ENCODE measurements at places on chromosomes 13 and 19.

DNA sequence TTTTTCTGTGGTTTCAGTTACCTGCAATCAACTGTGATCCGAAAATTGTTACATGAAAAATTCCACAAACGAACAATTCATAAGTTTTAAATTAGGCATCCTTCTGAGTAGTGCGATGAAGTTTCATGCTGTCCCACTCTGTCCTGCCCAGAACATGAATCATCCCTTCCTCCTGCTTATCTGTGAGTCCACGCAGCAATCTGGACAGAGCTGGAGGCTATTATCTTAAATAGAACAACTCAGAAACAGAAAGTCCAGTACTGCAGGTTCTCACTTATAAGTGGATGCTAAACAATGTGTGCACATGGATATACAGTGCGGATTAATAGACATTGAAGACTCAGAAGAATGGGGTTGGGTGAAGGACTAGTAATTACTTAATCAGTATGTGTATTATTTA lies 583.7 kb upstream of the SPRY2 start:
- no peak for DNase-seq

- DNase-seq: no peak
Measured at GRCh38 chr19:5153601-5154128, 184.8 kb downstream of the KDM4B start.

DNA sequence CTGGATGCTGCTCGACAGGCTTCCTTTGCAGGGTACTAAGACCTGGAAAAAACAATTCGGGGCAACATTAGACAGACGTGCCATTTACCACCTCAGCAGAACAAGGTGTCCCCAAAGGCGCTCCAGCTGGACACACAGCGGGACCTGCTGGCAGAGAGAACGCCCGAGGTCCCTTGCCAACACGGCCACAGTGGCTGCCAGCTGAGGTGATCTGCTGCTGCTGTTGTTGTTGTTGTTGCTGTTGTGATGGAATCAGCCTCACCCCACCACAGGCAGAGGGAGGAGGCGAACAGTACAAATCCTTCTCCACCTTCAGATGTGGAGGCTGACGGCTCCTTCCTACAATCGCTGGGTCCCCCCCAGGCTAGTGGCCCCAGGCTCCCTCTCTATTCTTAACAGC lies 25.2 kb downstream of the ANKRD27 start:
- peak; percentile 4 for DNase-seq

DNA sequence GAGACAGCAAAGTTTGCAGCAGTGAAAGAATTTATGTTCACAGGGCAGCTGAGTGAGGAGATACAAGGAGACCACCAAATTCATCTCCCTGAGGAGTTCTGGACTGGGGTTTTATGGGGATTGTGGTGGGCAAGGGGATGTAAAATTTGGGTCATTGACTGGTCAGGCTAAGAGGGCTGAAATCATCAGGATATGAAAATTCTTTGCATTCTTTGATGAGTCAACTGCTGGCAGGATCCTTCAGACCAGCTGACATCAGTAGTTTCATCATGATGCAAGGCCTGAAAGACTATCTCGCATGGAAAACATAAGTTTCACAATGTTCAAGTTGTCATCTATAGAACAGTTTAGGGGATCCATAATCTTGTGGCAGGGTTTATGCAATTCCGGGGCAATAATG lies 869.5 kb upstream of the PCDH9 start:
- DNase-seq: no peak

GRCh38 chr19:8387688-8388611 lies 2.2 kb upstream of the RAB11B start:
- no peak for DNase-seq

DNA sequence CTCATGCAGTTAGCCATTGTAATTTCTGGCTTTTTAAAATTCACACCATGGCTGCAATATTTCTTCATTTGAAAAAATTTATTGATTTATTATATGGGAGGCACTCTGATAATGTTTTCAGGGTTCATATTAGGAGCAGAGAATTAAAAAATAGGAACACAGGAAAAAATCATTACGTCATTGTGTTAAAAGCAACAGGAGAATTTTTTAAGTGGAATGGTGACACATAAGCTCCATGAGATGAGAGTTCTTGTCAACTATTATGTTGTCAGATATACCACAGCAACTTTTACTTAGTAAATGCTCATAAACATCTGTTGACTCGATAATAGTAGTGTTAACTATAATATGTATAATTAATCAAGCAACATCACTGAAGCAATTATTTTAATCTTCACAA lies 400.1 kb downstream of the TDRD3 start:
- DNase-seq: no peak

DNA sequence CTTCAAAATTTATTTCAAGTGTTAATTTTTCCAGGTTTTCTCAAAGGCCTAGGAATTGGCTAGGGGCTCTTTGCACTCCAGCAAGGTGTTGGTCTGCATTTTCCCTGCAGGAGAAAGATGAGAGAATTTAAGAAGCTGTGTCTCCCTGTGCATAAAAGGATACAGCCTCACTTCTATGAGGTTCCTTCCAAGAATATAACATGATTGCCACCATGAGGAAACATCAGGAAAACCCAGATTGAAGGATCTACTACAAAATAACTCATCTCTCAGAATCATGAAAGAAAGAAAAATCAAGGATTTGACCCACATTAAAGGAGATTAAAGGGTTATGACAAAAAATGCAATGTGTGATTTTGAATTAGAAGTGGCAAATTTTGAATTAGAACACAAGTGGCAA lies 69.9 kb downstream of the RUBCNL start:
- no peak for DNase-seq

DNA sequence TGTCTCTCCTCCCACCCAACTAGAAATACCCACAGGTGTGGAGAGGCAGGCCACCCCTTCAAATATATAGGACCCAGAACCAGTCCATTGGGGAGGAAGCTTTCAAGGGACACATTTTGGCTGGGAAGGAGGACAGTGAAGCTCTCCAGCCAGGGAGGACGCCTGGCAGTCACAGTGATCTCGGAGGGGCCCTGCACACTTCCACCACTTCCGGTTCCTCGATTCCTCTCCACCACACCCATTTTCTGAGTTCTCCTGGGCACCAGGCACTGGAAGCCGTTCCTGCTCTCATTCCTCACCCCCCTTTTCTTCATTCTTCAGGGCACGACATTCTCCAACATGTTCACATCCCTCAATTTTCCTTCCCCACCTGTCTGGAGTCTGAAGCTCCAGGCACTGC lies 30.4 kb upstream of the CEACAM21 start:
- DNase-seq: no peak

DNA sequence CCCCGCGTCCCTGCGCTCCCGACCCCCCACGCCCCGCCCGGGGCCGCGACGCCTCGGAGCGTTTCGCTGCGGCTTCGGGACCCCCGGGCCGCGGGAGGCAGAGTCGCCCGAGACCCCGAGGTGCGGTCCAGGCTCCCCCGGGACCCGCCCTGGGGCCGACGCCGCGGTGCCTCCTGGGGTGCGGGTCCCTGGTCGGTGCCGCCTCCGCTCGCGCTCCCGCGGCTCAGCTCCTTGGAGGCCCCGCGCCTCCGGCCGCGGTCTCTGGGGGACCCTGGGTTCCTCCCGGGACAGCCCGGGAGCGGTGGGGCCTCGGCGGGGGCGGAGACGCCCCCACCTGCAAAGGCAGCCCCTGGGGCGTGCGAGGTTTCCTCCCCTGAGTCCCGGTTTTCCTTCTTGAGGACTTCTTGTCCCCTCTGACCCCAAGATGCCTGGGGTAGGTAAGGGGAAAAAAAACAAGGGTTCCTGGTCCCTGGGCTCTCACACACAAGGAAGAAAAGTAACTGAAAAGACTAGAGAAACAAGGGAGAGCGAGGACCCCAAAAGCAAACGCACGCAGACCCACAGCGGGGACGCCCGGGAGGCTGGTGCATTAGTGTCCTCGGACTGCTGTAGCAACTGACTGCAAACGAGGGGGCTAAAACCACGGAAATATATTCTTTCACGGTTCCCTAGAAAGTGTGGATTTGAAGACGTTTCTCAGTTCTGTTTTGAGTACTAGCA lies 740 bp downstream of the ZNF555 start:
- no peak for DNase-seq

DNA sequence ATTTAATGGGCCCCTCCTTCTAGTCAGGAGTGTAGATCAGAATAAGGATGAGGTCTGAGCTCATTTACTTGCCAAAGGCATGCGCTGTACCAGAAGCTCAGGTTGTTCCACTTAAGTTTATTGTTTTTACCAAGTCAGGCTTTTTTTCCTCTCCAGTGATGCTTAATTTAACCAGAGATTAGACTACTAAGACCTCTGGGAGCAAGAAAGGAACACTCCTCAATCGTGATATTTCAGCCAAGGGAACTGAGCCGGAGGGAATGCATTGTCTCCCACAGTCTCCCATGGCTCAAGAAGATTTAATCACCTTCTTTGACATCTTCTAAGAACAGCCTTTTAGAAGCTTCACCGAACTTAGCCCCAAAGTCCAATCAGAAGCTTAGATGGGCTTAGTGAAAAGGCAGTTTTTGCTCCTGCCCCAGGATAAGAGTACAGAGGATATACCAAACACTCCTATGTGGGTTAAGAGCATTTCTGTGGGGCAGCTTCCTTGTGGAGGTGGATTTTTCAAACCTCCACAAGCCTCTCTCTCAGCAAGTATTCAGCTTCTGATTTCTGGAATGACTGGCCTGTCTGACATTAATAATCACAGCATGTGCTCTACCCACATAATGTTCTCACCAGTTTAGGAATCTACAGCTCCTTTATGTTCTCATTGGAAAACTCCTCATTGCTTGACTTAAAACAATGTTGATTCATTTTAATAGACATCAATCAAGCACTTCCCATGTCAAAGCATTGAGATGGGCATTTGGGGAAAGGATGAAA lies 322.7 kb downstream of the SUCLA2 start:
- no peak for DNase-seq

- DNase-seq: no peak
Measured at GRCh38 chr19:33157906-33158305, 26.0 kb downstream of the WDR88 start.

DNA sequence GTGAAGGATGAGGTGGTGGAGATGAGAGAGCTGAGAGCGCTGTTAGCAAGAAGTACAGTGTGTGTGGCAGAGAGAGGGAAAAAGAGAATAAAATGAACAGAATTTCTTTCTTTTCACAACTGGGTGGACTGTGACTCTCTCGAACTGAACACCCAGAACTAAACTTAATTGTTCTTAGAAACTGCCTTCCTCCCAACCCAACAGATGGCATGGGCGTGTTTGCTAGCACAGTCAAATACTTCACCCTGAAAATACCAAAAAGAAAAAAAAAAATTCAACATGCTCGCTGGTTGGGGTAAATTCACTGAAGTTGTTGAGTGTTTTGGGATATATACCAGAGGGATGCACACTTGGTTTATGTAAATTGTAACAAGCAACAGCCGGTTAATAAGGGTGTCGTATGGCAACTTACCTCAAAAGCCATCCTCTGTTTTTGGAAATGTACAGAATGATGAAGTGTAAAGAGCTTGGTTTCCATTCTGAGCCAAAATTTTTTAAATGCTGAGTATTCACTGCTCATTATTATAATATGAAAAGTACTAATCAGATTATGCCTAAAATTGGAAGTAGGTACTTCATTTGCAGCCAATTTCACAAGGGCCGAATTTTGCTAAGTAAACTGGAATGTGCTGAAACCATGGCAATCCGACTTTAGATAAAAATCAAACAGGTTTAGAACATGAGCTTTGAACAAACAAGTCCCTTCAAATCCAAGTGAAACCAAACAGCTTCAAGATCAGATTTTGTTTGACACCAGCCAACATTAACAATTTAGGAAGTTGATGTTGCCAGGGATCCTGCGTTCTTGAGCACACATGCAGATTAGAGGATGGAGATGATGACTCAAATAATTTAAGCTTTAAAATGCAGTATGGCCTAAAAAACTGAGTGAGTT lies 115.8 kb downstream of the ZIC5 start:
- no peak for DNase-seq

DNA sequence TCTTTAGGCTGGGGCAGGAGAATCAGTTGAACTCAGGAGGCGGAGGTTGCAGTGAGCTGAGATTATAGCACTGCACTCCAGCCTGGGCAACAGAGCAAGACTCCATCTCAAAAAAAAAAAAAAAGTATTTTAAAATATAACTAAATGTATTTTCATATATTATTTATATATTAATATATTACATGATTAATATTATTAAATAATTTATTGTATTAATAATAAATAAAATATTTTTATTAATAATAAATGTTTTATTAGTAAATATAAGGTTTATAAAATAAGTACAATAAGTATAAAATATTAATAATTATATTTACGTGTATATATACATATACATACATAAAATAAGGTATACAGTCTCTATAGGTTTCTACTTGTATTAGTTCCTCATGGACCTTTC lies 56.8 kb downstream of the SKA3 start:
- no peak for DNase-seq

- DNase-seq: peak; percentile 73
Measured at GRCh38 chr19:16771618-16772017, 52.0 kb downstream of the NWD1 start.

GRCh38 chr19:29185427-29185826 lies 27.5 kb downstream of the UQCRFS1 start:
- DNase-seq: no peak

GRCh38 chr13:90673746-90674145 lies 673.7 kb upstream of the MIR17HG start:
- no peak for DNase-seq

DNA sequence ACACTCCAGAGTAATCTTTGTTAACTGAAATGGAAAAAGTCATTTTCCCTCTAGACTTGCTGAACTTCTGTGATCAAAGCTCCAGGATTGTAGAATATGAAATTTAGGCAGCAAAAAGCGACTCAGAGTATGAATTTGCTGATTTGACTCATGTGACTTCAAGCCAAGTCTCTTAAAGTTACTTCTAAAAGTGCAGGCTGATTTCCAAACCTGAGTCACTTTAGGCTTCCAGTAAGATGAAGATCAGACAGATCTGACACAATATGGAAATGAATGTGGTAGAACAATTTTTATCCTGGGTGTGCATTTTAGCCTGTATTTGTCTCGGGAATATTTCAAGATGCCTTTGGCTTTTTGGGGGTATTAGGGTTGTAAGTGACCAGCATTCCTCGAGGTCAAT lies 151.0 kb upstream of the TMTC4 start:
- no peak for DNase-seq

DNA sequence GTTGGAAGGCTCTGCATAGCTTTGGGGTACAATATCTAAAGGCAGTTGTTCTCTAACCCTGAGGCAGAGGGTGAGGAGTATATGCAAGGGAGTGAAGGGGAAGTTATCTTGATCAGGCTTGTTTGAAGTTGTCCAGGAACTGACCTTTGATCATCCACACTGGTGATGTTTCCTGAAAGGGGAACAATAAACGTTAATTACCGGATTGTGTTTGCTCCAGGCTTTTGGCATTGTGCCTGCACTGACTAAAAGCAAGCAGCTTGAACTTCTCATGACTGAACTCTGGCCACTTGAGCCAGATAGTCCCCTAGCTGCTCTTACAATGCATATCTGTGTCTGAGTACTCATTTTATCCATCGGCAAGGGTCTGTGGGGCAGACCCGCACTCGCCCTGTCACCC lies 27.0 kb upstream of the ZNF726 start:
- no peak for DNase-seq

GRCh38 chr13:40342461-40342860 lies 324.0 kb downstream of the FOXO1 start:
- no peak for DNase-seq

DNA sequence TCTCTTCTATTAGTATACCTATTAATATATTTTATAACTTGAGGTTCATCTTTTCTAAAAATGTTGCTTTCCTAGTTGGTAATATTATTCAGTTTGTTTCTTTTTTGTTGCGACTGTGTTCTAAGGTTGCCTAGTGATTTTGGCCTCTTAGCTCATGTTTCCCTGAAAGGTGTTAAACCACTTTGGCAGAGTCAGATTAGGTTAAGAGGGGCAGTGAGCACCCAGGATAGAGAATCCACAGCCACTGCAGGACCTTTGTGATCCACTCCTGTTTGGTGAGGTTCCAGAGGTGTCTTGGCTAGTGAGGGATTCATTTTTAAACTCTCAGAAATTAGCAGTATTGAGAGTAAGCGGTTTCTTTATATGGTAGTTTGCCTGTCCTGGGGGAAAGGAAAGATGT lies 14.9 kb upstream of the GPR18 start:
- no peak for DNase-seq

Measured in midbrain (tissue), 1 donor.